Fibroblast of upper back skin (primary cell): ENCODE measurements at places on chromosomes 4 and X.

- no peak for DNase-seq
Observed at GRCh38 chr4:151797131-151797530, 36.3 kb upstream of the GATB start.

- DNase-seq: no peak
Observed at GRCh38 chrX:97027384-97027922, 143.7 kb downstream of the RPA4 start.

DNA sequence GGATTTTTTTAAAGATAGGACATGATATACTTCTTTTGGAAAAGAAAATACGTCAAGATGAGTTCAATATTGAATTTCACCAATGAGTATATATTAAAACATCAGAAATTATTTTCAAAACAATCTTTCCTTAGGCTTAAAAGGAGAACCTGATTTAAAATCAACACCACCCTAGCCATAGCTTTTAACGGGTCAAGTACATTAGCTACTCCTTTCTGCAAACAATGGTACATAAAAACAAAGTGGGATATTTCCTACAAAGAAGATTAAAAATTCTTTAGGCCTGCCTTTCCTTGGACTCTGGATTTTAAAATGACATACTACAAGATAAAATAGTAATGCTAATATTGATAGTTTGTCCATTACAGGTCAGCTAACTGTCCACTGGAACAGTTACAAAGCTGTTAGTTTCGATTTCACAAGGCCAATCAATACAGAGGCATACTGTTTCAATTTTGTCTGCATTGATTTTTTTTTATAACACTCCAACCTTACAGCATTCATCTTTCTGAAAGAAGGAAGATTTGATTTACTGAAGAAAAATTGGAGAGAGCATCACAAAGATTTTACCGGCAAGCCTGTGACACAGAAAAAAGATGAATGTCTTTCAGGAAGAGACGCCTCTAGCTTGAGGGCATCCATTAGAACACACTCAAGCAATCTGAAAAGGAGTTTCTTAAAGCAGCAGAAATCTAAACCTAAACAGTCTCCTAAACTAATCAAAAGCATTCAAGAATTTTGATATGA lies 97.2 kb downstream of the MAB21L2 start:
- peak; percentile 3 for DNase-seq

DNA sequence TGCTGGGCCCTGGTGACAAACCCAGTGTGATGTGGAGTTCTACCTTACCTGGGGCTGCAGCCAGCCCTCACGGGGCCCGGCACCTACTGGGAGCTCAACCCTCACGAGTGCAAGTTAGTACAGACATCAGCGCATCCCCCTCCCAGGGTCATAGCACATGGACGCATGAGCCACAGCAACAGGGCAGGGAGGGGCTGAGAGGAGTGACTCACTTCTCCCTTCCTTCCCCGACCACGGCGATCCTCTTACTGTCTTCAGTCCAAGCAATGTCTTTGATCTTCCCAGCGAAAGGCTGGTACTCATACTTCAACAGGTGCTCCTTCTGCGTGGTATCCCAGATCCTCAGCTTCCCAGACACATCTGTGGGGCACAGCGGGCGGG lies 17.8 kb downstream of the WDR1 start:
- DNase-seq: peak; percentile 64

- DNase-seq: no peak
Observed at GRCh38 chrX:118976599-118977340, 2.4 kb downstream of the LONRF3 start.

- peak; percentile 81 for DNase-seq
Observed at GRCh38 chr4:89797117-89797516, 39.8 kb downstream of the SNCA start.

DNA sequence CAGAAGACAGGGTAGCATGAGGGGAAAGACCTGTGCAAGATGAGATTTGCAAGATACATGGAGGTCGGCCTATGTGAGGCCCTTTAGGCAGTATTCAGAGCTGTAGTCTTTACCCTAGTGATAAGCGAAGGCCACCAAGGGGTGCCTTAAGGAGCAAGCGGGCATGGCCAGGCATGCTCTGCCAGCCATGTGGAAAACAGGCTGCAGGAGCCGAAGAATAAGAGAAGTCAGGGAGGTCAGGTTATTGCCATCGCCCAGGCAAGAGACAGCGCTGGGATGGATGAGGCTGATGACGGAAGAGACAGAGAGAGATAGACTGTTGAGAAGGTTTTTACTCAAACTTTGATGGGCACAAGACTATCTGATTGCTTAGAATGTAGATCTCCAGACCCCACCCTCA lies 7.0 kb upstream of the FATE1 start:
- no peak for DNase-seq

GRCh38 chr4:53671757-53672156 lies 80.5 kb upstream of the LNX1 start:
- no peak for DNase-seq

DNA sequence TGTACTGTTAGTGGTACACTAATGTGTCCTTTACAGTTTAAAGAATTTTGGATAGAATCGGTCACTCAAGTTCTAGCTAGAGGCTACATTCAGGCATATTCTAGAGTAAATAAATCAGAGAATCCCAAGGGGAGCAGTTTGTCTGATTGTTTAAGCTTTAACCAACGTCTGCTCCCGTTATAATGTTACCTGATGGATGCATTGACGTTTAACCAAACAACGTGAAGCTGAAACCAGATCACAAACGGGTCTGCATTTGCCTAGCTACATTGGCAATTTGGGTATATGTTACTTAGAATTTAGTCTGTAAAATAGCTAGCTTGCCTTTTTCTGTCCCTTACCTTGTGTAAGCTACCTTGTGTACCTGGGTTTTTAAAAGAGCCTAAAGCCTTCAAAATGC lies 1.6 kb downstream of the PI4K2B start:
- DNase-seq: no peak

GRCh38 chr4:102500352-102500695 lies 835 bp upstream of the NFKB1 start:
- DNase-seq: no peak

DNA sequence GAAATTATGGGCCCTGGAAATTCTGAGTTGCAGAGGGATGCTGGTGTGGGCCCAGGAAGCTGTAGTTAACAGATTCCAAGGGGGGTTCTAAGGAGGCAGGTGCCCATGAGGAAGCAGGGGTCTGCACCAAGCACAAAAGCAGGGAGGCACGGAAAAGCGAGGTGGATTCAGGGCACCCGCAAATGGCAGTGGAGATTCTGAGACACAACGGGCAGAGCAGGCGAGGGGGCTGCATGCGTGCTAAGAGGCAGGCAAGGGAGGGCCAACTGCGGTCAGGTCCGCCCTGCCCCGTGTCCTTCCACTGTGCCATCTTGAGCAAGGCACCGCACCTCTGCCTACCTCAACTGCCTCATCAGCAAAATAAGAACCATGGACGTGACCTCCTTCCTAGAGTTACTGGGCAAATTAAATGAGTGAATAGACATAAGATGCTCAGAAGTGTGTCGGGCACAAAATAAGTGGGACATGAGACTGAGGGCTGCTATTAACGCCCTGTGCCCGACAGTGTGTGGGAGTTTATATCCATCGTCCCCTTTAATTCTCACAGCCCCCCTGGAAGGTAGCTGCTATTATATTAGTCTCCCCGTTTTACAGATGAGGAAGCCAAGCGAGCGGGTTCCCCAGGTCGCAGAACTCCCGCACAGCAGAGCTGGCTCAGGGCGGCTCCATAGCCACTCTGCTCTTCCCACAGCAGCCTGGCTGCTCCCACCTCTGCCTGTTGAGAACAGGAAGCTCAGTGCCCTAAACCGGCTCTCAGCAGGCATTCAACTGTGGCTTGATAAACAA lies 67.6 kb downstream of the PPP2R2C start:
- no peak for DNase-seq

DNA sequence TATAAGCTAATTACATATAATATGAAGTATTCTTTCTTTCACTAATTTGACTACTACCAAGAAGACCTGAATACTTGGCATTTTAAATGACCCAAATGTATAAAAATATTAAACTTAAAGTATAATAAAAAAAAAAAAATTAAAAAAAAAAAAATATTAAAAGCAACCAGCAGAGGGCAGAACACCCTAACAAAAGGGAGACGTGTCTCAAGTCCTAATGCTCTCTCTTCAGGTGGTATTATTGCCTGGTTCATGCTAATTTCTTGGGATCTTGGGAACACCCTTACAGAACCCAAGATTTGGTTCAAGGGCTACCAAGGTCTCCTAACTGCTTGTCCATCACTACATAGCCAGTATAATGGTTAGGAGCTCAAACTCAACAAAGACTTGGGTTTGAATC lies 754.8 kb downstream of the RAB28 start:
- peak; percentile 8 for DNase-seq

DNA sequence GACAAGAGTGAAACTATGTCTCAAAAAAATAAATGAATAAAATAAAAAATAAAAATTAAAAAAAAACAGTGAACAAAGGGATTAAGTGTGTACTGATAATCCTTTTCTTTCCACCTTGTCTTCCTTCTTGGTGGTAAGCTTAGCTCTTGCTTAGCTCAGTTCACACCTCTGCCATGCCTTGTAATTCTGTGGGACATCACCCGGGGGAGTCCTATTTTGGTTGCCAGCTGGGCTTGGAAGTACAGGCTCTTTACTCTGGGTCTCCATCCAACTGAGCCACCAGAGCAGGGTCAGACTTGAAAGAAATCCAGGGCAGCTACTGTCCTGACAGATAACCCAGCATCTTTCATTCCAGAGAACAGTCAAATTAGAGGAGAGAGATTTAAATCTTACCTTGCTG lies 204.2 kb upstream of the TEX13A start:
- no peak for DNase-seq

- no peak for DNase-seq
Observed at GRCh38 chr4:73036123-73036522, 33.4 kb downstream of the COX18 start.

- DNase-seq: peak; percentile 86
Observed at GRCh38 chrX:11386001-11386523, 92.8 kb downstream of the AMELX start.
